ENCODE measurements at places on chromosomes 2 and 18.

- DNase-seq: no peak
Measured at GRCh38 chr2:76204048-76204447, 493.3 kb upstream of the GCFC2 start.

DNA sequence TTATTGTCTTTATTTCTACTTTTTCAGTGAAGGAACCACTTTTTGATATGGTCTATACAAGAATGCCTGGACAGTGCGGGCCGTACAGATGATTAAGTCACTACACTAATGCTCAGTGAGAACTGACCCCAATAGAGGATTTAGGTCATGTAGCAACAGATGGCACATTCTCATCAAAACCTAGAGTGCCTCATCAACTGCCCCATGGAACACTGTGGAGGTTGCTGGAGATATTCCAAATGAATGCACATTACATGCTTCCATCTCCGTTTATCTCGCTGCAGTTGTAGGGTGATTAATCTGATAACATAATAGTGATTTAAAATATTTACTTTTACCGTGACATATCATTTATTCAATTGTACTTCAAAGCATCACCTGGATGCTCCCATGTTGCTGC is 41.8 kb upstream of the COPS8 start:
- no peak for DNase-seq

DNA sequence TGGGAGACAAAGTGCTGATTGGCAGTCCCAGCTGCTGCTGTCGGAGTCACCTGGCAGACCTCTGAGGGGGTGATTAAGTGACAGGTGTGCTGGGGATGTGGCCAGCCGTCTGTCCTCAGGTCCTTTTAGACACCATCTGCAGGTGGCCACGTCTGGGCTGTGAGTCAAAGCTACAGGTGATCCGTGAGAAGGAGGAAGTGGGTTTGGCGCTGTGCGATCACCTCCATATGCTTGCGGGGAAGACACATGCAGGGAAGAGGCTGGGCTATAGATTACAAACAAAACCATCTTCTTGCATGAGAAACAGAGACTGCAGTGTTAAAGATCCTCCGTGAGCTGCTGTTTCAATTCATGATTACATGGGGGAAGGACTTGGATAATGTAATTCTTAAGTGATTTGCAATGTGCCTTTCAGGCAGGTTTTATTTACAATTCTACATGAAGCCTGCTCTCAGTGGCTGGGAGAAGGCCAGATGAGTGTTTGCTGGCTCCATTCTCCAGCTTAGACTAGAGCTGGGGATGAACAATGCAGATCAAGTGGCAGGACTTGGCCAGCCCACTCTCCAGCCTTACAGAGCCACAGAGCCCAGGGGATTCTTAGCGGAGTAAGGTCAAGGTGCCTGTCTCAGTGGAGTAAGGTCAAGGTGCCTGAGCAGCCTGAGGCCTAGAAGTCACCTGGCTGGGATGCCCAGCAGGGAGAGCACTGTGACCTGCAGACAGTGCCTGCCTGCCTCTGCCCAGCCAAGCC is 87.8 kb downstream of the LYPD1 start:
- DNase-seq: peak; percentile 91

- no peak for DNase-seq
Measured at GRCh38 chr2:187390891-187391290, 57.2 kb downstream of the CALCRL start.

DNA sequence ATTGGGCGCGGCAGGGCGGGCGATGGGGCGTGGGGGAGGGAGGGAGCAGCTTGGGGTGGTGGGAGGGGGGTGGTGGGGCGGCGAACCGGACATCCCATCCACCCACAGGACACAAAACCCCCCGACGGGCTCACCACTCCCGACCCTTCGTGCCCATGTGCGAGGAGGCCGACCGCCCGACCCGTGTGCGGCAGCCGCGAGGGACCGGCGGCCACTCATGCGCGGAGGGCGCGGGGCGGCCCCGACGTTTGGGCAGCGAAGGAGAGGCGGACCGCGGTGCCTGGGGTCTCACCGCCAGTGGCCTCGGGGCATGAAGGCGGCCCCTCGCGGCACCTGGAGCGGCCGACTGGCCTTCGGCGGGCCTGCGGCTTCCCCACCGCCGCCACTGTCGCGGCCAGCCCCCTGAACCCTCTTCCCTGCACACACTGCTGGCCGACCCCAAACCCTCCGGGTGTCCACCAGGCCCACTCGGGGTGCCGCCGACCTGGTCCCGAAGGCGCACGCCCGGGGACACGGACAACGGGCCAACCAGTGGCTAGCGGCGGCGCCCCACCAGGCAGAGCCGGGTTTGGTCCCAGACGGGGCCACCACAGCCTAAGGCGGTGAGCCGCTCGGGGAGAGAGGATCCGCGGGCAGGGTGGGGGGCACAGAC is 94.6 kb upstream of the ANKRD30BL start:
- DNase-seq: no peak

- DNase-seq: no peak
Measured at GRCh38 chr2:26900831-26901321, 52.9 kb downstream of the DPYSL5 start.

GRCh38 chr18:55243255-55243654 is 284.0 kb upstream of the CCDC68 start:
- DNase-seq: no peak

GRCh38 chr2:215609089-215610032 is 173.5 kb upstream of the FN1 start:
- no peak for DNase-seq

- DNase-seq: peak; percentile 73
Measured at GRCh38 chr2:216339456-216340279, 32.6 kb downstream of the MARCHF4 start.

DNA sequence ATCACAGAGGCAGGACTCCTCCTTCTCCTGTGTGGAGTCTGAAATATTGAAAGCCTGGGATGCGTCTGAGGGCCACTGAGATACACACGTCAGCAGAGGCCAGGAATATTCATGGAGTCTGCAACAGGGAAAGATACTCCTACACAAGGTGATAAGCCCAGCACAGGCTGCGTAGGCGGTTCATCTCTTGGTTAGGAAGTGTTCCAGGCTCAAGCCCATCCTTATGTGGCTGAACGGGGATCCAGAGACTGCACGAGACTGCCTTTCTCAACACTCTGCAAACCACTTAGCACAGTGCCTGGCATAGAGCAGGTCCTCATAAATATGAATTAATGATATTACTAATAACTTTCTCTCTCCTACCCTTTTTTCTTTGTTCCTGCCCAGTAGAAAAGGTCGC is 29.2 kb upstream of the AGPS start:
- DNase-seq: no peak

- no peak for DNase-seq
Measured at GRCh38 chr18:10270151-10270571, 184.3 kb upstream of the APCDD1 start.

All from NCI-H1105 (cell line).